Heart right ventricle (tissue), 16 donors: ENCODE measurements at places on chromosomes 4 and X. TPM values are rescaled to one million over a fixed set of nuclear protein-coding genes. Genes with fewer than 3 reads are reported as not detected.

F9 gene
- not detected for total RNA-seq

TMEM150C gene
- total RNA-seq: 10.7 TPM

DRD5 gene
- total RNA-seq: not detected

CT83 gene
- total RNA-seq: not detected

NELFA gene
- 10.8 TPM for total RNA-seq

STK26 gene
- total RNA-seq: 0.93 TPM

SLC25A4 gene
- total RNA-seq: 1,762 TPM

UGT2B15 gene
- not detected for total RNA-seq

SHROOM2 gene
- 0.13 TPM for total RNA-seq

PSMD10 gene
- total RNA-seq: 21.1 TPM

CSAG1 gene
- not detected for total RNA-seq

IL2 gene
- total RNA-seq: not detected

CPZ gene
- total RNA-seq: not detected

ETDA gene
- not detected for total RNA-seq

KIAA1210 gene
- total RNA-seq: 0.04 TPM
